ENCODE measurements at places on chromosomes 1 and 21.

DNA sequence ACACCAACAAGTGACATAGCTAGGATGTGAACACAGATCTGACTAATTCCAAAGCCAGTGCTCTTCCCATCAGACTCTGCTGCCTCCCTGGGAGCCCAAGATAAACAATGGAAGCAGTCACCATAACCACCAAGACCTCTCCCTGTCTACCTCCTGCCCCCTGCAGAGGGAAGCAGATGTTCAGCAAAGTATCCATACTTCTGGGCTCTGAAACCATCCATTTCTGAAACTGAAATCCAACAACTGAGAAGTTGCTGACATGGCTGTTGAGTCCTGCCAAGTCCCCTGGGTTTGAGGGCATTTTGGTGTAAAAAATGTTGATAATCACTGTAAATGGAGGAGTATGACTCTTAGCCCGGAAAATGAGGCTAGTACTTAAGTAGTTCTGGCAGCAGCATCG, 102.1 kb downstream of the TYW3 start:
- DNase-seq = no peak

GRCh38 chr1:177069490-177069889, 95.0 kb downstream of the ASTN1 start:
- DNase-seq = no peak

DNA sequence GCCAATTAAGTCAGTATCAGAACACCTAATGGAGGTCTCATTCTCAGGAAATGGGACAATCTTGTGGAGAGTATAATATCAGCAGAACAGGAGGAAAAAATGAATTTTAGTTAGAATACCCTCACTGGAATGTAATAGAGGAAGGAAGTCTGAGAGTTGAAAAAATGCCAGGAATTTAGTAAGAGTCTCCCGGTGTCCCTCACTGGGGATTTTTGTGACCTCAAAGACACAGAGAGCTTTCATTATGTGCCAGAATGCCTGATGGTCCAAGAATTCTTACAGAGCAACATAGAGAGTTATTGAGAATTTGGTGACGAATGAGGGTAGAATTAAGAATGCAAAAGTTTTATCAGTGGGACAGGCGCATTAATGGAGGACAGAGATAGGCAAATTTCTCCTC, 443.5 kb upstream of the B3GALT2 start:
- DNase-seq = no peak

- DNase-seq = no peak
Measured at GRCh38 chr1:167158813-167159275, 61.8 kb upstream of the POU2F1 start.

GRCh38 chr1:19445417-19446342, 39.7 kb downstream of the CAPZB start:
- DNase-seq = no peak

GRCh38 chr1:228141226-228142044, 1.4 kb downstream of the GUK1 start:
- no peak for DNase-seq

GRCh38 chr1:201261771-201262547, 21.3 kb upstream of the PKP1 start:
- DNase-seq = no peak

DNA sequence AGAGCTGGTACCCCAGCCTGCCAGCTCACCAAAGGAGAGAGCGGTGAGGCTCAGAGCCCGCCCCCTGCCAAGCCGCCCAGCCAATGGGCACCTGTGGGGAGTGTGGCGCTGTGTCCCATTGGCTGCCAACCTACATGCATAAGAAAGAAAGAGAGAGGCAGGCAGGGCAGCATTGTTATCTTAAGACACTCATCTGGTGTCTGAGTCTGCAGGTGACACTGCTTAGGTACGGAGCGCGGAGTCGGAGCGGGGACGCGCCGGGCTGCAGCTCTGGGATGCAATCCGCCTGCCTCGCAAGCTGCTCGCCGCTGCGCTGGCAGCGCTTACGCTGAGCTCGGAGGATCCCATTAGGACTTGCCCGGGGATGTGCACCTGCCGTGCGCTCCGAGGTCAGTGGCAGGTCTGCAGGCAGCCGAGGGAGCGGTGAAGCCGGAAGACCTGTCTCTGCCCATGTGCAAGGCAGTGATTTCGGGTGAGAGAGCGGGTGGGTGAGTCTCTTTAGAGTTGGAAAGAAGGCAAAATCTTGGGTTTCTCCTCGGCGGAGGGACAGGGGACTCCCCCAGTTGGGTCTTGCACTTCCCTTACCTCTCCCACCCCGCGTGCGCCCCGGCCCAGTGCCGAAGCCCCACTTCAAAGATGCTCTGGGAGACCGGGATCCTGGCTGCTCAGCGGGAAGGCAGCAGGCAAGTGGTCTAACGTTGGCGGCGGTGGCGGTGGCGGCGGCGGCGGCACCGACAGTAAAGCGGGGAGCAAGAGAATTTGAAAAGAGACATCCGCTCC, at the start of gene BRINP2:
Gene BRINP2 (plus strand): TSS at position 203 of the 780 bp plus-strand sequence. CDS start 58,919 bp downstream, outside the sequence.
- DNase-seq = no peak

- no peak for DNase-seq
Measured at GRCh38 chr1:172809750-172810149, 150.8 kb downstream of the FASLG start.

DNA sequence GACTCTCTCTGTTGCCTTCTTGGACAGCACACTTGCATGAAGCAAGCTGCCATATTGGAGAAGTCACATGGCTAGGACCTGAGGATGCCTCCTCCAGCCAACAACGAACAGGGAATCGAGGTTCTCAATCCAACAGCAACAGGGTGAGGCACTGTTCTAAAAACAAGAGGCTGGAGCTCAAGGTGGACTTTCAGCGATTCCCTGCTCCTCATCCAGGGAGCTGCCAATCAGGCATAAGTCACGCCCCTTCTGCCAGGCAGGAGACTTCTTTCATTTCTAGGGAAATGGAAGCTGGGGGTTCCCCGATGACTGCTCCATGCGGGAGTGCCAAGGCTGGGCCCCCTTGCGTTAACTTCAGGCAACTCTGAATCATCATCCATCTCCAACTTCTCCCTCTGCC, 22.7 kb upstream of the IFNAR1 start:
- no peak for DNase-seq

GRCh38 chr1:234243521-234244260, 129.6 kb upstream of the COA6 start:
- no peak for DNase-seq

- DNase-seq = no peak
Measured at GRCh38 chr1:22104865-22105437, 37.9 kb downstream of the WNT4 start.

DNA sequence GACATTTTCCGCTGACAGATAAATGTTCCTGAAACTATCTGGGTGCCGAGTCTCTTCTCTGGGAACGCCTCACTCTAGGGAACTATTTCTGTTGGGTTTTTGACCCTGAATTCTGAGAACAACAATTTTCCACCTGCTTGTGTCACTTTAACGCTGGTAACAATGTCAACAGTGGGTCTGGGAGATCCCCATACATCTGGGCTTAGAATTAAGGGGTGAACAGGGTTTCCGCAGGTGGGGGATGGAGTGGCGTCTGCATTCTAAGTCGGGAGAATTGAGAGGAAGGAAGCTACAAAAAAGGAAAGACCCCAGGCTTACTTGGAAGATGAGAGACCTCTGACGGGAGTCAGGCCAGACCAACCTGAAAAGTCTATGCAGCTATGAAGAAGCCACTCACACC, 8.7 kb downstream of the CD247 start:
- no peak for DNase-seq

DNA sequence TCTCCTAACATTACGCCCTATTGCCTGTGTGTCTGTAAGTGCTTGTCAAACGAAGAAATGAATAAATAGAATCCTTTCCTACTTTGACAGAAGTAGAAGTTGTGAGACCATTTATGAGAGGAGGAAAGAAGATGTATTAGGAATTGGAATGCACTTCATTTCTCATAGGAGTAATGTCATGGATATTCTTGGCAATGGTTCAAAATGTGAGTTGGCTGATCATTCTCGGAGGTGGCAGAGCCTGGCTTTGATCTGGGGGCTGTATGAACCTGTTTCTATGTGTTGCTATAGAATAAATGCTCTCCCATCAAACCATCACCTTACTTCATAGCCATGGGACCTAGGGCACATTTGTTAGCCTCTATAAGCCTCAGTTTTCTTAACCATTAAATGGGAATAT, 10.1 kb upstream of the SERBP1 start:
- no peak for DNase-seq

DNA sequence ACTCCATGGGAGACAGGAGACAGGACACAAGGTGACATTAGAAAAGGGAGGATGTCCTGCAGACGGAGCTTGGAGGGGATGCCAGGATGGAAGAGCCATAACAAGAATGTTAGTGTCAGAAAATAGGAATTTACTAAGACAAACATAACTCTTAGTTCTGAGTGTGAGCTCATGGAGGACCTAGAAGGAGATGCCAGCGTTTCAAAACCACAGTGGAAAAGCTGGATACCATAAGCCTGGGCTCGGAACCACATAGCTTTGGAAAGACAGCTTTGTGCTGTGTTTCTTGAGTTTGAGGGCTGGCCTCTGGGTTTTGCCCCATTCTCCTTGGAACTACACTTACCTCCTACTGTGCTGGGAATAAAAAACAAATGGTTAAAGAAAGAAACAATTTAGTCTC, 128.4 kb downstream of the S1PR1 start:
- no peak for DNase-seq

- DNase-seq = no peak
Measured at GRCh38 chr1:91707114-91707889, 178.6 kb downstream of the TGFBR3 start.

DNA sequence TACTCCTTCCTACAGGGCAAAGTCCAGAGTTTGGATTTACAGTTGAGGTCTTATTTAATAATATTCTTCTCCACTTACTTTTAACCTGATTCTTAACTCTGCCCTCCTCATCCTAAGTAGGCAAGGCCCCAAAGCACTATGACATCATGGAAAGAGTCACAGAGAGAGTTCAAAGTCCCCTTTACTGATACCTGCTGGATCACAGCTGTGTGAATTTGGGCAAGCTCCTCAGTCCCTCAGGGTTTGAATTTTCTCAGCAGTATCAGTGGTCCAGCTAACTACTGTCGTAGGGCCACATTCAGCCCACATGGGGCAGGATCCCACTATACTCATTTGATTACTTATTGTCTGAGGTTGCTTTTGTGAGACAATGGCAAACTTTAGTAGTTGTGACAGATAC, 16.0 kb downstream of the TYW3 start:
- DNase-seq = no peak

DNA sequence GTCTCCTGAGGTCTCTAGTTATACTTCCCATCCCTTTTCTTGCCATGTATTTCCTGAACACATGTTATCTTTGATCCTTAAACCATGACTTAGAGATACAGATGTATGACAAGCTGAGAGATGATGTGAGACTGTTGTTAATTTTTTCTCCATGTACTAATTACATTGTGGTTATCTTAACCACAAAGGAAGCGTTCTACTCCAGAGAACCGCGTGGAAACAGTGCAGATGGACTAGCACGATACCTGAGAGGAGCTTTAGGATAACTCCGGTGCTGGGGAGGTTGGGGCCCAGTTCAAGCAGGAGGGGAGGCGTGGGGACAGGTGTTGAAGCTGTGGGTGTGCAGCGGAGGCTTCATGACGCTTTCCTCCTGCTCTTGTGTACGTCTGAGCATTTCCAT, 17.5 kb downstream of the PDE9A start:
- no peak for DNase-seq

- no peak for DNase-seq
Measured at GRCh38 chr1:70910013-70910412, 137.6 kb downstream of the PTGER3 start.

- no peak for DNase-seq
Measured at GRCh38 chr1:92184632-92185031, 33.1 kb upstream of the C1orf146 start.

DNA sequence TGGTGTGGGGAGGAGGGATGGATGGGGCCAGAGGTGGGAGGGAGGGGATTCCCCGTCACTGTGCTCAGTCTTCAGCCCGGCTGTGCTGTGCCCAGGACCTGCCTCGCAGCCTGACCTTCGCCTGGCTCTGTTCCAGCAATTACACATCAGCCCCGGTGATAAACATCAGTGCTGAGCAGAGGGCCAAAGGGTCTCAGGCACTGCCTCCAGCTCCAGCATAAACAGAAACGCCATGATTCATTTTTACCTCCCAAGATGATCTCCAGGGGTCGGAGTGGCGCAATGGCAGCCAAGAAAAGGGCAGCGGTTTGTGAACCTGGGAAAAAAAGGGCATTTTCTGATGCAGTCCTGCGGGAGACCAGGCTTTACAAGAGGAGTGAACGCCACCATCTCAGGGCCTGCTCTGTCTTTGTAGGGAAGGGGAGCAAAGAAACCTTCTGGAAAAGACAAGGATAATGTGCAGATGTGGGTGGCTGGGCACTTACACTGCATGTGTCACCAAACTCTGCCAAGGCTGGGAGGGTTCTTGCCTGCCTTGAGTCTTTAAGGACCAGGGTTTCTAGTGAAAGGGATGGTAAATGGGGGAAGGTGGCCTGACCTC, 28.1 kb downstream of the SHISA4 start:
- no peak for DNase-seq

All from stimulated activated CD4-positive, alpha-beta T cell treated with anti-CD3 and anti-CD28 coated beads, Interleukin-12 subunit alpha, Interleukin-12 subunit beta, amount 100 ng/mL, for 24 hours (primary cell).